ENCODE measurements at places on chromosomes 2 and 18.

- no peak for DNase-seq
These were observed 63.4 kb downstream of the PIKFYVE start for GRCh38 chr2:208329485-208329884.

- DNase-seq, result peak; percentile 42
These were observed 277.8 kb upstream of the SIX2 start for GRCh38 chr2:45287045-45287444.

DNA sequence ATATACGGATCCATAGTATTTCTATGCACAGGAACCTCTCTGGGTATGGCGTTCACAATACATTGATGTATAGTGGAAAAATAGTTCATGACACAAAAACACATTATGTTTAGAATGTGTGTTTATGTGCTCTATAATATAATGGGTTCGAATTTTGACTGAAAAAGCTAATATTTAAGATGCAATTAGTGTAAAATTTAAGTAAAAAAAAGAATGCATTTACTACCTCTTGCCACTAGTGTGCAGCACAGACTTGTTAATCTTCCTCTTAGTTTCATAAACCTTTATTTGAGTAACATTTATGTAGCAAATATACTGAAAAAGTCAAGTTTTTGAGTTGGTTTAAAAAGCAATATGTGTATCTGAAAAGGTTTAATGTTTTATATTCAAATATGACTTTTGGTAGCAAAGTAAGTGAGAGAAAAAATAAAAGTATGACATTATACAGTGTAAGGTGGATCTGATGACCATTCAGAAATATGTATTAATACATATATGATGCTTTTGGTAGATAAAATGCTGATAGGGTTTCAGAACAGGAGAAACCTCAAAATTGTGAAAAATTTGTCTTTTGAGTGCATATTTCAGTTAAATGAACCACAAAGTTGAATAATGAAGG lies 49.4 kb downstream of the CCDC102B start:
- no peak for DNase-seq

GRCh38 chr2:42035241-42035640 lies 12.6 kb upstream of the PKDCC start:
- no peak for DNase-seq

DNA sequence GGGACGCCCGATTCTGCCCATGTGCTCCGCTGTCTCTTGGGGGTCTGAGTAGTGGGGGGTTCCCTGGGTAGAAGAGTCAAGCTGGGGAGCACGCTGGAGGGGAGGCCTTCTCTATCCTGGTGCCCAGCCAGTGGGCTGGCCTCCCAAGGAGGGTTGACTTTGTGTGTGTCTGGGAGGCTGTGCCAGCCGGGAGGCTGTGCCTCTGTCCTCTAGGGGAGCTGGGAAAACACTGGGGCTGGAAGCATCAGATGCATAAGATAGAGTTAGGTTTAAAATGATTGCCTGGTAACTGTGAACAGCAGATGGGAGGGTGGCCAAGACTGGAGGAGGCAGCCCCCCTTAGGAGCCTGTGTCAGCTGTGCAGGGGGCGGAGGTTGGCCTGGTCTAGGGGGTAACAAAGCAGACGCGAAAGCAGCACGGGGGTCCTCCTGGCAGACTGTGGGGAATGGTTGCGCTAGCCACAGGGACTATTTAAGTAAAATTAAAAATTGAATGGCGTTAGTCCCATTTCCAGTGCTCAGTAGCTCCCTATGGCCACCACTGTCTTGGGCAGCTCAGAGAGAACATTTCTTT lies 1.3 kb downstream of the ING5 start:
- no peak for DNase-seq

GRCh38 chr2:75852639-75853038 lies 141.9 kb upstream of the GCFC2 start:
- DNase-seq, result no peak

GRCh38 chr2:8304821-8305766 lies 376.8 kb upstream of the ID2 start:
- DNase-seq, result no peak

GRCh38 chr2:88754585-88755320 lies 63.3 kb downstream of the RPIA start:
- DNase-seq, result peak; percentile 14

- DNase-seq, result no peak
These were observed 226.7 kb upstream of the MC4R start for GRCh38 chr18:60599267-60599666.

DNA sequence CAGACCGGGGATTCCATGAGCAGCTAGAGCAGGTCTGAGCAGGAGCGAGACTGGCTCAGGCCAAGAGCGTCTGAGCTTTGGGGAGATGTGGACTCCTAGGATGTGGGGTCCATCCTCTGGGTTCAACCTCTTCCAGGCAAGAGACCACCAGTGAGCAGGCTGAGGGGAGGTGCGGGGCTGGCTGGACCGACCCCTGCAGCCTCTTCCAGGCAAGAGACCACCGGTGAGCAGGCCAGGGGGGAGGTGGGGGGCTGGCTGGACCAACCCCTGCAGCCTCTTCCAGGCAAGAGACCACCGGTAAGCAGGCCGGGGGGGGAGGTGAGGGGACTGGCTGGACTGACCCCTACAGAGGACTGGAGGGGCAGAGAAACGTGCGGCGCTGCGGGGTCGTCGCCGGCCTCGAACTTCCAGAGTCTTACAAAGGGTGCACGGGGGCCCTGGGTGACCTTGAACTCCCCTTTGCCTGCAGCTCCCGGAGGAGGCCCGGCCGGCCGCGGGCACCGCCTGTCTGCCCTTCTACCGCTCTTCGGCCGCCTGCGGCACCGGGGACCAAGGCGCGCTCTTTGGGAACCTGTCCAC lies 63.4 kb downstream of the TPO start:
- DNase-seq, result no peak

- DNase-seq, result no peak
These were observed 1.3 kb downstream of the TMEM163 start for GRCh38 chr2:134717286-134718022.

- no peak for DNase-seq
These were observed 105.7 kb downstream of the DYNAP start for GRCh38 chr18:54696616-54697293.

DNA sequence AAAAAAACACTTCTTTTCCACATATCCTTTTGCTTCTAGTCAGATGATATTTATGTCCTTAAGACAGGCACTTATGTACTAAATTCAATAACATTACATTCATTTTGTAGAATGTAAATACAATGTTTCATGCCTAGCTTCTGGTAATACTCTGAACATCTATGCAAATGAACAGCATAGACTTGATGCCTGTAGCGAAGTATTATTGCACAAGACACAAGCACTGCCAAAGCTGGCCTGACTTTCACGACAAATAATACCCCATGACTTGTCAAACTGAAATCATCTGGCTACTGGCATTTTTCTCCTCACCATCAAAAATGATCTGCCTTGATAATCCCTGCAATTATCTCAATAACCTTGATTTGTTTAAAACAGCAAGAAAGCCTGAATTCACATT lies 101.3 kb downstream of the L3MBTL4 start:
- DNase-seq, result no peak

Measured in thyroid gland (tissue), 4 donors.